Left lung (tissue), 14 donors: ENCODE measurements at places on chromosomes 6 and 20. TPM values are rescaled to one million over a fixed set of nuclear protein-coding genes. Genes with fewer than 3 reads are reported as not detected.

- no peak for DNase-seq
Measured at GRCh38 chr6:12309070-12309469, 18.9 kb downstream of the EDN1 start.

- DNase-seq: no peak
Measured at GRCh38 chr6:113847447-113847846, 9.7 kb upstream of the MARCKS start.

Gene CLIC5
- 10.0 TPM for polyA plus RNA-seq

- DNase-seq: peak; percentile 94
Measured at GRCh38 chr6:75205776-75206575, at the start of gene COL12A1. Gene COL12A1, minus strand, starts transcription at chr6:75206053. Its CDS starts 3,261 bp downstream, at chr6:75202792.
